Effector memory CD4-positive, alpha-beta T cell (primary cell): ENCODE measurements at places on chromosomes 2 and 18.

DNA sequence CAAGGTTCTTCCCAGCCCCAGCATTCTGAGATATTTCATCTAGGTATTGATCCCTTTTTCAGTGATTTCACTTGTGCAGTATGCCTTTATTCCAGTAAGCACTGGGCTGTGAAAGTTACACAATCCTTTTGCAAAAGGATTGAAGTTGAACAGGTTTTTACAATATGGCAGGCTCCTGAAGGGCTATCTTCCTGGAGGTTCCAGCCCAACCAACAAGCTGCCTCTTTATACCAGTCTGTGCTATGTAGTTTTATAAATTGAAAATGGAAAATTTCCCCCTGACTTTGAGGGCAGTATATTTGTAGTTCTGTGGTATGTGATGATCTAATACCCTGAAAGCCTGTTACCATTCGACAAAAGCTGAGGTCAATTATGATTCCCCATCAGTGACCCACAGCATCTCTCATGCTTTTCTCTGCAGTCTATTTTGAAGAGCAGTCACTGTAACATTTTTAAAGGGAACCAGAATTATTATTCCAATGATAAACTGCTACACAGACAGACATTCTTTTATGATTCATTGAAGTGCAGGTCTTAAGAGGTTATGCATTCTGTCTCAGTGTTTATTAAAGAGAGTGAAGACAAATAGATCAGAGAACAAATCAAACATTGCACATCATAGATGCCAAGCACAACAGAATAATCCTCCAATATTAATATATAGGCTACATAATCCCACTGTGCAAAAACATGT is 35.2 kb upstream of the STPG4 start:
- DNase-seq = no peak

DNA sequence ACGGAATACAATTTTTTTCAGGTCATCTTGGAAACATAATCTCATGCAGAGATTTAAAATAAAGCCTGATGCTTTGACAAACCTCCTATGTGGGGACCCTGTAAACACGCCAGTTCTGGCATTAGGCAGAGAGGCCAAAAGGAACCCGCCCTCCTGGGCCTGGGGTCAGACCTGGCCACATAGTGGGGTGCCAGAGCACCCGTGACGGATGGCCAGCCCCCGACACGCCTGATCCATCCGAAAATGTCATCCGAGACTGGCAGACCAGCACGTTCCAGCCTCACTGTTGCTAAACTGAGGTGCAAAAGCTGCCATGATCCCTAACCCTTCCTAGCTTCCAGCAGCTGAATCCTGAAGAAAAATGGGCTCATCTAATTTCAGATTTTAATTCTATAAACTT is 222.6 kb upstream of the SALL3 start:
- DNase-seq = no peak

- DNase-seq = no peak
Observed at GRCh38 chr2:118148133-118148532, 59.9 kb downstream of the INSIG2 start.

- no peak for DNase-seq
Observed at GRCh38 chr2:33810046-33810835, 211.1 kb upstream of the FAM98A start.

- DNase-seq = no peak
Observed at GRCh38 chr2:5164776-5165525, 527.2 kb upstream of the SOX11 start.

GRCh38 chr2:182077448-182078142 is 91.9 kb downstream of the PPP1R1C start:
- no peak for DNase-seq

DNA sequence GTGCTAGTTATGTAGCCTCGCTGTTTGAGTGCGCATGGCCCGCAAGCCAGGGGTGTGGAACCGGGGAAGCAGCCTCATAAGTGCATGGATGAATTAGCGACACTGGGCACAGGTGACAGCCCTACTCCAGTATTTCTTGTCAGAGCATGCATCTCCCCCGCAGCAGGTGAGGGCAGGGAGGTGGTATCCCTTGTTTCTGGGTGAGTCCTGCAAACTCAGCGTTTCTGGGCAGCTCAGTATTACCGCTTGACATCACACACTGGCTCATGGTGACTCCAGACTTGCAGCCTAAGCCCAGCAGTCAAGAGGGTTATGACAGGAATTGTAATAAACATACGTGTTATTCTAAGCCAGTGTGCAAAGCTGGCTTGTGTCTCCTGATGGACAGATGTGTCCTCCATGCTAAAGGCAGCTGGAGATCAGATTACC is 2.5 kb downstream of the CABLES1 start:
- DNase-seq = no peak

DNA sequence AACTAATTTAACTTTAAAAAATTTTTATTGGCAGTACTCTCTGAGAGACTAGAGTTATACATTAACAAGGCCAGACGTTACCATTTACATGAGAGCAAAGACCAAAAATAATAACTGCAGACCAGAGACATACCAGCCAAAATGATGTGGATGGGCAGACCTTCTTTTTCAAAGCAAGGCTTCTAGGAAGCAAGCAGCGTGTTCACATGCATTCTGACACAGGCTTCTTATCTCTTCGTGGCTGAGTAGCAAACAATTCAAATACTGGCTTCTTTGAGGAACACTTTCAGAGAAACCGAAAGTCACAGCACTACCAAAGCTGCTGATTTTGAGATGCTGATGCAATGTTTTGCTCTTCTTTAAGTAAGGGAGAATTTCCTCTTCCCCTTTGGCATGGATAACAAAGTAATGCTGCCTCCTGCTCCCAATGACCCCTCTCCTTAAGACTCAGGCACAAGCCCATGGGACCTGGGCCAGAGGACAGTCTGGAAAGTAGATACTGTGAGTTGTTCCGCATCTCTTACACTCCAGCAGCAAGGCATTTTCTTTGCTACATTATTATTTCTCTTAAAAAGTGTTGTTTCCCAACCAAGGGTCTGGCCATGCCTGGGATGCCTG is 181.9 kb downstream of the MREG start:
- DNase-seq = no peak

GRCh38 chr18:56738184-56738583 is 87.0 kb downstream of the WDR7 start:
- DNase-seq = no peak

DNA sequence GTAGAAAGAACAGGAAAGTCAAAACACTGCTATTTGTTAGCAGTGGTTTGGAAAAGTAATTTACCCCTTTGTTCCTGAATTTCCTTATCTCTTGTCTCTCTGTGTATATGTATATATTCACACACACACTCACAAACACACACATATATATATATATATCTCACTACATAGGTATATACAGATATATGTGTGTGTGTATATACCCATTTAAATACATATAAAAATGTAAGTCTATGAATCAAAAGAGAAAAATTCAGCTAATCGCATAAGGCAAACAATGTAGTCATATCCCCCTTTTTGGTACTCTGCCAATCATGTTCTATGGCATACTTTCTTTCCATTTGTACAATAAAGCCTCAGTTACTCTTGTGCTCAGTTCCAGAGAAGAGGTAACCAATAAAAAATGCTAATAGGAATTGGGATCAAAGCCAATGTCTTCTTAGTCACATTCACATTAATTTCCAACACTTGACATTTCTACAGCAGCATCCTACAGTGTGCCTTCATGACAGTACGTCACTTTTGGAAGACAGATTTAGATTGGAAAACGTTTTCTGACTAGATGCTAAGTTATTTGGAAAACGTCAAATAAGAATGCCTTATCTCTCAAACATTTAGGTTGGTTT is 94.6 kb downstream of the MC4R start:
- DNase-seq = no peak

- DNase-seq = no peak
Observed at GRCh38 chr2:187424146-187424545, 23.9 kb downstream of the CALCRL start.

GRCh38 chr2:45692566-45692965 is 41.1 kb downstream of the PRKCE start:
- no peak for DNase-seq

GRCh38 chr18:28576941-28577340 is 400.0 kb upstream of the CDH2 start:
- no peak for DNase-seq

GRCh38 chr2:61356261-61356957 is 114.5 kb downstream of the USP34 start:
- no peak for DNase-seq
